Stimulated activated CD8-positive, alpha-beta memory T cell treated with anti-CD3 and anti-CD28 coated beads, Interleukin-4, amount 100 ng/mL, for 1 hour (primary cell): ENCODE measurements at places on chromosomes 5 and 9.

GRCh38 chr5:35247648-35248034 lies 17.4 kb upstream of the PRLR start:
- no peak for DNase-seq

DNA sequence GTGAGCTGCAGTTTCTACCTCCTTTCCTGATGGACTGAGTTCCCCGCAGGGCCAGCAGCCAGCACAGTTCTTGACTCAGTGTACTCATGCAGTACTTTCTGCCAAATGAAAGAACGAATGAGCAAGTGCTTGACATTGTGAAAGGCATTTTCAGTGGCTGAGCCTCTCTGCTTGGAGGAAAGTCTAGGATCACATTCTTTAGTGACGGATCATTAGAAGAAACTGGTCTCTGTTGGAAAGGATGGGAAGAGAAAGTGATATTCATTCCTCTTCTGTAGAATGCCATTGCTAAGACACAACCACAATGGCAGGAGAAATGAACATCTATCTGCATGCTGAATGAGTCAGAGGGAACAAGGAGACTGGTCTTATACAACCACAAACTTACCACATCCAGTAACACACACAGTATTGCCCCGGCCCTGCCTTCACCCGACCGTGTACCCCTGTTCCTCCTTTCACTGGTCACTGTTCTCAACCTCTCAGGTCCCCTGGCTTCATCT lies 206.9 kb downstream of the CRB2 start:
- no peak for DNase-seq

DNA sequence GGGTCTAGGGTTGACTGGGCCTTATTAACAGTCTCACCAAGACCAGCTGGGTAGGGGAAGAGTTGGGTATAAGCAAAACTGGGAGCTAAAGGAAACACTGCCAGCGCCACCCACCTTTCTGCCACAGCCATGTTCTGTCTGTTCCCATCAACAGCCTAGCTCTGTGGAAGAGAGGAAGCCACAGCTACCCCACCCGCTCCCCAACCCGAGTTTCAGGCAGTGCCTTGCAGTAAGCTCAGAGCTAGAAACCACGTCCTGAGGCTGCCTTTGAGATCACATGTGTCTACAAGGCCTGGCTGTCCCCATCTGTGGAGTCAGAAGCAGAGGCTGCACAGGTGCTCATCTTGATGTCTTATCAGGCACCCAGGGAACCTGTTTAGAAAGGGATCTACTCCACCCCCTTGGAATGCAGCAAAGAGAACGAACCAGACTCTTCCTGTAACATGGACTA lies 15.3 kb downstream of the HNRNPH1 start:
- no peak for DNase-seq

GRCh38 chr9:34709196-34709978 lies 549 bp downstream of the CCL21 start:
- no peak for DNase-seq

DNA sequence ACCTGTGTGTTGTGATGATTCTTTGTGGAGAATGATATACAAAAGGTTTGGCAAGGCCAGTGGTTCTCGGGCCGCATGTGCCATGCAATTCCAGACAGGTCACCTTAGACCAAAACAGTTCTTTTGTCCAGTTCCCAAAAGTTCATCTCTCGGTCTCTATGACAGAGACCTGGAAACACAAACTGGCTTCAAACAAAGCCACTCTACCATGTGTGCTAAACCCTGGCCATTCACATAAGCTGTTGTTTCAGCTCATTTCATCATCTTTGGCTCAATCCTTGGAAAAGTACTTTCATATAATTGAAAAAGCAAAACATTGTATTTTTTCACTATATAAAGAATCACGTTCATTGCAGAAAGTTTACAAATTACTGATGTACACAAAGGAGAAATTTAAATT lies 210.5 kb upstream of the SEMA6A start:
- no peak for DNase-seq
